ENCODE measurements at places on chromosomes 16 and 17.

- no peak for DNase-seq
Measured at GRCh38 chr17:68682903-68683302, 81.7 kb upstream of the FAM20A start.

GRCh38 chr17:76199469-76199868 is 40.8 kb downstream of the RNF157 start:
- DNase-seq: no peak

DNA sequence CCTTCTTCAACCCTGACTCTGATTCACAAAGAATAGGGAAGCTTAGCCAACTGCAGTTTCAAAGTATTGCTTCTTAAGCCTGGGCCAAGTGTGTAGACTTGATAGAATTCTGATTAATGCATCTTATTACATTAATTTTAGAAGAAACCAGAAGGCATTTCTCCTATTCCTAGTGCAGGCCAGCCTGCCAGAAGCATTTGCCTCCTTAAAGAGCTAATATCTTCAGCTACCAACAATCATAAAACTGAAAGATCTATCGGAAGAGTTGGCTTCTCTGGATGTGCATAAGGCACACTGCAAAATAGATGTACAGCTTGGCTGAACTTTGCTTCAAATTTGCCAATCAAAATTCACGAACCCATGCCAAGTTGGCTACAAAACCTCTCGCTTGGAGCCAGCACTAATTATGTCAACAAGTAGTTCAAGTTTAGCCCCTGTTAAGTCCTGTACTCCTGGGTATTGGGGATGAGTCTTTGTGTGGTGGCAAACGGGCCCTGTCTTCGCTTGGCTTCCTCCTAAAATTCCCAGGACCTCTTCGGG is 717.8 kb downstream of the WWOX start:
- no peak for DNase-seq

DNA sequence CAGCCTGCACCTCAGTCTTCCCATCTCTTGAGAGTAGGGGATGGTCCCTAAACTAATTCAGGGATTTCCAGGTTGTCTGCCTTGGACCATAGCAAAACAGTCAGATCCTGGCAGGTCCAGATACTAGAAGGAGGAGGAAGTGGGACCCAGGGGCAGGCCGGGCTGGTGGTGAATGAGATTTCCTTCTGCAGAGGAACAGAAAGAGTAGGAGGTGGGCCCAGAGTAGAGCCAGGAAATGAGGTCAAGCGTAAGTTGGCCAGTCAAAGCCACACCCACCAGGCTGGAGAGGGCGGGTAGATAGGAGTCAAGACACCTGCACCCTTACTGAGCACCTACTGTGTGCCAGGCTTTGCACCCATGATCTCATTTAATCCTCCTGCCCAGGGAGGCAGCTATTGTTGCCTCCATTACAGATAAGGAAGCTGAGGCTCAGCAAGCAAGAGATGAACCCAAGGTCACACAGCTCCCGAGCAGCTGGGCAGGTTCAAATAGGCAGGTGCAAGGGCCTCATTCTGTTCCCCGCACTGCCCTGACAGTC is 2.6 kb downstream of the CDH5 start:
- DNase-seq: no peak

- DNase-seq: no peak
Measured at GRCh38 chr16:25151996-25152395, 40.5 kb downstream of the LCMT1 start.

GRCh38 chr17:77471984-77472461 is 331.3 kb downstream of the SEC14L1 start:
- DNase-seq: no peak

GRCh38 chr16:88695753-88696152 is 9.4 kb upstream of the SNAI3 start:
- no peak for DNase-seq

- DNase-seq: no peak
Measured at GRCh38 chr16:83843657-83844056, 35.9 kb downstream of the HSBP1 start.

DNA sequence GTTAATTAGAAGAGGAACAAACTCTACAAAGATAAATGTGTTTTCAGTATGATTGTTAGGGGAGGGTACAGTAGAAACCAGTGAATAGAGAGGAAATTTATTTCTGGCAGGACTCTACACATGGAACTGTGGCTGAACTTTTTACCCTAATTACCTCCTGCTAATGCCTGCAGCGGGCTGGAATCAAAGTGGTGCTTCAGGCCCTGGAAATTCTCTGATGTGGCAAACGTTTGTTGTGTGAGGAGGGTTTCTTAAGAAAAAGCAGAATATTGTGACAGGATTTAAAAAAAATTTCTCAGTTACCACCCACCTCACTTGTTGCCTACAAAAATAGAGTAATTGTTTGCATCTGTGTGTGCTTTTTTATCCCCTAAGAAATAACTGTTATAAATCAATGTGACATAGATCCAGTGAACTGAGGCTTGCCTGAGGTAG is 154.5 kb downstream of the BCAS3 start:
- DNase-seq: no peak

GRCh38 chr16:6605490-6605889 is 727.2 kb upstream of the RBFOX1 start:
- no peak for DNase-seq

GRCh38 chr16:22220714-22221113 is 14.6 kb downstream of the EEF2K start:
- DNase-seq: no peak

GRCh38 chr17:65043802-65044201 is 12.7 kb downstream of the GNA13 start:
- DNase-seq: no peak

DNA sequence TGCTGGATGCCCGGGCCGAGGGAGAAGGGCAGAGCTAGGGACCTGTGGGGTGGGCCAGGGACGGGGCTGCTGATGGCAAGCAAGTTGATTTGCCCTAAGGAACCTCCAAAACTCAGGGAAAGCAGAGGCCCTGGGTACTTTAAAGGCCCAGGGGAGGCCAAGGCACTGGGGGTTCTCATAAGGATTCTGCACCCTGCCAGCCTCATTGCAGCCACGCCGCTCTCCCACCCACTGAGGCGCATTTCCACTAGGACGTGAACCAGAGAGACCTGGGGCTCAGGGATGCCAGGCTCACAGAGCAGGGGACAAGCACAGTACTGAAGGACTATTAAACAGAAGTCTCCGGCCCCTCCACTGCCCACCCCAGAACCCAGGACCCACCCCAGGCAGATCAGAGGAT is 39.4 kb upstream of the RBFOX3 start:
- DNase-seq: no peak

- no peak for DNase-seq
Measured at GRCh38 chr17:80962356-80963329, 29.0 kb upstream of the CHMP6 start.

DNA sequence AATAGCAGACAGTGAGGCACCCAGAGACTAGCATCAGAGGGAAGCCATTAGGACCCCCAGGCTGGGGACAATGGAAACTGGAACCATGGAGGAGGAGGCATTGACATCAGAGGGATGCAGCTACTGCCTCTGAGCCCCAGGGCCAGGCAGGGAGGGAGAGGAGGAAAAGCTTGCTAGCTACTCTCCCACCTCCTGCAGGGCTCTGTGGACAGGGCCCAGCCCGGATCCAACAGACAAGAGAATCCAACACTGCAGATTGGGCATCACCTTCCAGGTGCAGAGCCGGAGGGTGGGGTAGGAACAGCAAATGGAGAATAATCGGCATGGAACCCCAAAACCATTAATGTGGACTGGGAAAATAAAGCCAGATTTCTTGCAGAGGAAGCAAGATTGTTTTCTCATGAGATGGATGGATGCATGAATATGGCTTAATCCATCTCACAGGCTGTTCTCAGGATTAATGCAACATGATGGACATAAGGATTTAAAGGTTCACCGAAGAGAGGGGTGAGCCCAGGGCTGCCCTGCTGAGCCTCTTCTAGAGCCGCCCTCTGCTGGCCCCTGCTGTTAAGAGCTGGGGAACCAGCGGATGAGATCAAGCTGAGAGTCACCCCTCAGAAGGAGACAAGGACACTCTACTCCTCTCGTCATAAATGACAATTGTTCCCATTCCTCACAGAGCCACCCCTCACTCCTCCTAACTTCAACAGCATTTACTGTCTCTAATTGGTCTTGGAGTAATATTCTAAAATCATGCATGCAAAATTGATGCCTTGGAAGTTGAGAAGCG is 48.8 kb downstream of the DNAH3 start:
- peak; percentile 25 for DNase-seq

DNA sequence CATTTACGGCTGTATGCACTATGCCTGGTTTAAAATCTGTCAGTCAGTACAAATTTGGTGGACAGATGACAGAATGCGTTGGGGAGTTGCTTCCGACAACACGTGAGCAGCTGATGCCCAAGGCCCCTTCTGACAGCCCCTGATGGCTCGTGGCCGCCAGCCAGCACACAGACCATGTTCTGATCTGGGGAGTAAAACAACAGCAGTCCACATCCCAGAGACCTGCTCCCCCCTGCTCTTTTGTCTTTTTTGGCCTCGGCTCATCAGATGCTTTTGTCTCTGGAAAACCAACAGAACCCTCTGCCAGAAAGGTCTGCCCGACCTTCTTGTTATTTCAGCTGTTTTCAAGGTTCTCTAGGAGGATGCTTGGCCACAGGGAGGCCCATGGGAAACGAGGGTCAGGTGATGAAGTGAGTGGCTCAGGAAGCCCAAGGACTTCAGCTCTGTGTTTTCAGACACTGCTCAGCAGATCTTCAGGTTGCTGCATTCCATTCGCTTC is 10.8 kb downstream of the ARSG start:
- no peak for DNase-seq

- no peak for DNase-seq
Measured at GRCh38 chr17:32440722-32441121, 3.6 kb upstream of the PSMD11 start.

DNA sequence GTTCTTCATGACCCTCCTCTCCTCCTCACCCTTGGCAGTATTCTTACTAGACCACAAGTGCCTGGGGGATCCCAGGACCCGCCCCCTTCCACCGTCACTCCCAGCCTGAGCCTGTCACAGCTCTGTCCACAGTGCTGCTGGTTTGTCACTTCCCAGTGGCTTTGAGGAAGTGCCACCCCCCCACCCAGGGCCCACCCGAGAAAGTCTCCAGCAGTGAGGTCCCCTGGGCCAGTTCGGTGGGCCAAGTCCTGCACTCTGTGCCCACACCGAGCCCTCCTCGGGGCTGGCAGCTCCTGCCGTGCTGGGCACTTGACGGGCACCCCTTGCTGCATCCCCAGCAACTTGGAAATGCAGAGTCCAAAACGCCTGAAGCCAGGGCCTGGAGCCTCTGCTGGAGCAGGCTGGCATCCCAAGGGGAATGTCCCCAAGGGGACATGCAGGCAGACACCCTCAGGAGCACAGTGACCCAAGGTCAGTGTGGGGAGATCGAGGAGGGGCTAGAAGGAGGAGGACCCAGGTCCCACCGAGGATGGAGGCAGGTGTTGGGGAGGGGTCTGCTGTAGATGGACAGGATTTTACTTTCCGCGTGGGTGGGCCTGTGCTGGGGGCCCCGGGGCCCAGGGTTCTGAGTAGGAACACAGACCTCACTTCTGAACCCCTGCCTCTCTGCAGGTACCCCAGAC is 15.5 kb downstream of the MMP15 start:
- no peak for DNase-seq

DNA sequence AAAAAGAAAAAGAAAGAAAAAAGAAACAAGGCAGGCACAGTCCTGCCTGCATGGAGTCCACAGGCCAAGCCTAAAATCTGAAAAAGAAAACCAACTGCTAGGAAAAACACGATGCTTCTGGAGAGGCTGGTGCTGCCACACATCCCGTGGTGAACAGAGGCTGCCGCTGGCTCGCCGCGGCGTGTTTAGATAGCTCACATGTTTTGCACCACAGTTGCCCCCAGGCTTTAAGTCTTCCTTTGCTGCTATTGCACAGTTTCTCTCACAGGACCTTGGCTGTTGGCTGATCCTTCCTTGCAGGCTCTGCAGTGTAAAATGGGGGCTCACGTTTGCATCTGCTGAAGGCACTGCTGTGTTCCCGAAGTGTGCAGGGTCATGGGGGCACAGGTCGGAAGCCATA is 8.6 kb downstream of the SLC6A4 start:
- no peak for DNase-seq

GRCh38 chr17:64554028-64554637 is 47.4 kb downstream of the CEP95 start:
- DNase-seq: no peak

DNA sequence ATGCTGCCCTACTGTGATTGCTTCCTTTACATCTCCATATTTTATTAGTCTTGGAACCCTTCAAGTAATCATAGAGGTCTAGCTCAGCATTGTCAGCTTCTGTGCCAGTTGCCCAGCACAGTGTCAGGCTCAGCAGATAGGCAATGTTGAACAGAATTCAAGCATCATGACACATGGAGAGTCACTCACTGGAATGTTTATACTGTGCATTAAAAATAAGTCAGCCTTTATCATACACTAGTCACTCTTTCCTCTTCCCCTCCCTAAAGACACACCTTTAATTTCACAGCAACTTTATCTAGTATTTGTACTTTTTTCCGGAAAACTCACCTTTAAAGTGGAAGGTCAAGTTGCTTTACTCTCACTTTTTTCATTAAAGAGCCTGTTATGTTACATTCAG is 253.8 kb upstream of the CDH11 start:
- no peak for DNase-seq

DNA sequence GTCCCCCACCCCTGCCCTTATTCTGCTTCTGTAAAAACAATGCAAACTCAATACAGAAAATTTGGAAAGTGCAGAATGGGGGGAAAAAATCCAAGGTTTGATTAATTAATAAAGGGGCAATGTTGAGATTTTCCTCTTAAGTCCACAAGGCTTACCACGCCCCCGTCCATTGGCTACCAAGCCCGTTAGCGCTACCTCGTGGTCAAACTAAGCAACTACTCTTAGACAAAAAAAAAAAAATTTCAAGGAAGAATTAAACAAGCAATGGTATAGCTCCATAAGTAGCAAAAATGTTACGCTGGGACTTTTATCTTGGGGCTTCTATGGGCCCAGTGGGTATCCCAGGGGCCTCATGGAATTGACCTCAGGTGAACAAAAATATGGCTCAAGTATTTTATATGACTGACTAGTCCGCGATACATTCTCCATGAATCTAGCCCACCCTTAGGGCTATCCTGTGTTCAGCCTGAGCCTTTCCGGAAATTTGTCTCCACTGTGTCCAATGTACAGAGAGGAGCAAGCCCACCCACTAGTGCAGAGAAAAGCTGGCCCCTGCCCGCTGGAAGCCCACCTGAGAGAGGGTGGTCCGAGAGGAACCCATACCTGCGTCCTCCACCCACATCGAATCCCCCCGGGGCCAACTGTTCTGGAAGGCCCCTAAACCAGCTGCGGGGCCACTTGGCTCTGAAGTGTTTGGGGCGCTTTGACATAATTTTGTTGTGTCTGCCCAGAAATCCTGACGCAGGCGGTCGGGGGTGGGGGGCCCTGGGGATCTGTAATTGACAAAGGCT is 19.1 kb upstream of the TEX2 start:
- peak; percentile 41 for DNase-seq

- no peak for DNase-seq
Measured at GRCh38 chr16:10657925-10658324, 36.8 kb downstream of the TEKT5 start.
